SK-MEL-5 (cell line): ENCODE measurements at places on chromosomes 7 and 10. TPM values are rescaled to one million over a fixed set of nuclear protein-coding genes. Genes with fewer than 3 reads are reported as not detected.

RABGEF1 gene
- 37.4 and 37.6 TPM in 2 replicates for total RNA-seq

AKR1D1 gene
- total RNA-seq = 0.13 TPM in 1 of 2 replicates, not detected in the other

SPDYE16 gene
- total RNA-seq = not detected in 2 replicates

ACSM6 gene
- not detected in 2 replicates for total RNA-seq
